Muscle of leg (tissue), 16 donors: ENCODE measurements at places on chromosomes 5 and 9. TPM values are rescaled to one million over a fixed set of nuclear protein-coding genes. Genes with fewer than 3 reads are reported as not detected.
A peak's percentile ranks its signal among the peaks of the same experiment; 100 is the strongest.

The CNTNAP3 gene
- total RNA-seq, result 2.9 TPM

DNA sequence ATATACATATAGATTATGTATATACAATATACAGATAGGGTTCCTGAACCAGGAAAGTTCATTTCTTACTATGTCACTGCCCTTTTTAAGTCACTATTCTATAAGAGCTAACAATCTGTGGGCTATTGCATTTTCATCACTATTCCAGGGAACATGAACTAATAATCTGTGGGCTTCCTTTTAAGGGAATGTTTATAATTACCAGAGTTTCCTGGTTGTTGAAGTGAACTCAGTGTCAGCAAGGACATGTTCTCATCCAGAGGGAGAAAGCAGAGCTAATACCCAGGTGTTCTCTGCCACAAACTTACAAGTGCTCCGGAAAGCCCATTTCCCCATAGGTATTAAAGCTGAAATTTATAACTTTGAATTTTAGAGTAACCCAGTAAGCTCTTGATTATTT, 69.6 kb downstream of the CWC27 start:
- peak; percentile 10 for DNase-seq

- no peak for DNase-seq
Measured at GRCh38 chr9:110753731-110754231, 85.2 kb downstream of the MUSK start.

GRCh38 chr5:10913841-10914240, 152.8 kb upstream of the DAP start:
- DNase-seq, result no peak

- peak; percentile 77 for DNase-seq
Measured at GRCh38 chr5:53167836-53168235, 58.3 kb upstream of the MOCS2 start.

GRCh38 chr5:72557167-72558045, 50.2 kb upstream of the ZNF366 start:
- peak; percentile 42 for DNase-seq

- DNase-seq, result no peak
Measured at GRCh38 chr9:131831380-131832165, 91.7 kb upstream of the RAPGEF1 start.

DNA sequence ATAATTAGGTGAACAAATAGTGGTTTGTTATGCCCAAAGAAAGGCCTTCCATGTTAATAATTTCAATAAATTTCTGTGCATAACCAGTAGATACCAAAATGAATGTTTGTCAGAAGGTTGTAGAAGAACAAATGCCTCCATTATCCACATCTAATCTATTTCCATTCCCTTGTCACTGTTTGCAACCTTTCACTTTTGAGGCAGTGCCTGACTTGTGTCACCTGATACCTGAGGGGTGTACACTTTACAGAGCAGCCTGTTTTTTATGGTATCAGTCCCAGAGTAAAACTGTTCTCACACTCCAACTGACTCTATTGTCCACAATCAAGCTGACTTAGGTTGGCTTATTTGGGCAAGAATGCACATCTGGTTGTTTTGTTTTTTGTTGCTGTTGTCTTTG, 40.1 kb downstream of the FREM1 start:
- no peak for DNase-seq

- no peak for DNase-seq
Measured at GRCh38 chr9:16921855-16922254, 51.4 kb upstream of the BNC2 start.
